ENCODE measurements at places on chromosomes 13 and 19.

DNA sequence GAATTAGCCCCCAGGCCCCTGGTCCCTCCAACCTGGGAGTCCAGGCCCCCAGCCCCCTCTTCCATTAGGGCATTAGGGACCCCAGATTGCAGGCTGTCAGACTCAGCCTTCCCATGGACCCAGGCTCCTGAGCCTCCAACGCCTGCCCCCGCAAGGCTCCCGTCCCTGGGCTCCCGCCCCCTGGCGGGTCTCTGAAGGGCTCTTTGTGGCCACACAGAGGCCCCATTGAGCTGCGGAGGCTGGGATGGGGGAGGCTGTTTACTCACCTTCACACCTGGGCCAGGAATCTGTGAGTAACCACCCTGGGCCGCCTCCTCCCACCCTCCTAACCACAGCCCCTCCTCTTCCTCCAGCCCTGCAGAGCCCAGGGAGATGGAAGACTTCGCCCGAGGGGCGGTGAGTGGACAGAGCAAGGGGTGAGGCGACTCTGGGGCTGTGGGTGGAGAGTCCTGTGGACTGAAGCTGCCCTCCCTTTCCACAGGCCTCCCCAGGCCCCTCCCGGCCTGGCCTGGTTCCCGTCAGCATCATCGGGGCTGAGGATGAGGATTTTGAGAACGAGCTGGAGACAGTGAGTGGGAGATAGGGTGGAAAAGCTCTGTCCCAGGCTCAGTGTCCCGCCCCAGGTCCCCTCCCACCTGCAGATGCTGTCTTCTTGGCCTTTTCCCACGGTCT lies 4.9 kb downstream of the ARHGEF1 start:
- DNase-seq = peak; percentile 84

DNA sequence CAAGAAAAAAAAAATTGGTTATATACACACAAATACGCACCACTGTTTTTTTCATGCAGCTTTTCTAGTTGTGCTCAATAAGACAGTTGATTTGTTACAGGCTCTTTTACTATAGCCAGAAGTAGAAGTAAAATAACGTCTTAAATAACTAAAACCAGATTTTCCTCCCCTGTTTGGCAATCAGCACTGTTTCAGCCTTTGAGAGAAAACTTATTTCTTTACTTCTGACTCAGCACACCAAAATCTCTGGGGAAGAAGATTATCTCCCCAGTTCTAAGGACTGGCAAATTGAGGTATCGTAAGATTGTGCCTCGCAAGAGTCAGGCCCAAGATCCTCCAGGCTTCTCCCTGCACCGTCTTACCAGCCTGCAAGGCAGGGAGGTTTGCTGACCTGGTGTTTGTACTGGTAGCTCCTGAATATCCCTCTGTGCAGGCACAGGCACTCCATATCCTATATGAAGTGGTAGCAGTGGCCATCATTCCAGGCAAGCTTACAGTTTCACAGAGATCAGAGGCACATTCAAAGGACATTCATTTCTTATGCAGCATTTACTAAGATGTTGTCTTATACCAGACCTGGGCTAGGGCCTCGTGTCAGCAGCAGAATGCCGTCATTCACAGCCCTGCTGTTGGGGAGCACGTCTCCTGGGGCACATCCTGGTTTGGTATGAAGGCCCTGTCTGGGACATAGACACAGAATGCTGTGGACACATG lies 268.2 kb downstream of the ZNF536 start:
- no peak for DNase-seq

DNA sequence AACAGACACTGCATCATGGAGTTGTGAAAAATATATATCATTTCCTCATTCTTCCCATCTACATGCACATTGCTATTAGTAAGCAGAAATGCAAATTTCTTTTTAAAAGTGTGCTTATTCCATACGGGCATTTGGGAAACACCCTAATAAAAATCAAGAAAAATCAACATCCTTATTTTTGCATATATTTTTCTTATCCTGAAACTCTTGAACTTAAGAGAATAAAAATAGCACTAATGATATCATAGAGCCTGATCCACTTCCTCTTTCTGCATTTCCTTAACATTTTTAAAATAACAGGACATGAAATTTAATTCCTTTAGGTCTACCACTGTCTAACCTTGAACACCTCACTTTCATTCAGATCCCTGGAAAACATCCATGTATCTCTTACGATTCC lies 123.3 kb downstream of the VWA8 start:
- no peak for DNase-seq

DNA sequence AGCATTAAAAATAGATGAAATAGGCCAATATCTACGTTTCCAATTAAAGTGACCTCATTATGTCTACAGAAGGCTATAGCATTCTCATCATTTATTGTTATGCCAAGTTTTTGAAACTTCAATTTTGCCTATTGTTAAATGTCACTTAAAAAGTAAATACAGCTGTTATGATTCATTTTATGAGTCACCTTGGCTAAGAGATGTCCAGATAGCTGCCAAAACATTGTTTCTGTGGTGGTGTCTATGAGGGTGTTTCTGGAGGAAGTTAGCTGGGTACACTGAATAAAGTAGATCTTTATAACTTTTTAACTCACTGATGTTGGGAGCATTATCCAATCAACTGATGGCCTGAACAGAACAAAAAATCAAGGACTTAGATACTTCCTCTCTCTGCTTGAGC lies 1209.7 kb upstream of the PCDH9 start:
- no peak for DNase-seq

DNA sequence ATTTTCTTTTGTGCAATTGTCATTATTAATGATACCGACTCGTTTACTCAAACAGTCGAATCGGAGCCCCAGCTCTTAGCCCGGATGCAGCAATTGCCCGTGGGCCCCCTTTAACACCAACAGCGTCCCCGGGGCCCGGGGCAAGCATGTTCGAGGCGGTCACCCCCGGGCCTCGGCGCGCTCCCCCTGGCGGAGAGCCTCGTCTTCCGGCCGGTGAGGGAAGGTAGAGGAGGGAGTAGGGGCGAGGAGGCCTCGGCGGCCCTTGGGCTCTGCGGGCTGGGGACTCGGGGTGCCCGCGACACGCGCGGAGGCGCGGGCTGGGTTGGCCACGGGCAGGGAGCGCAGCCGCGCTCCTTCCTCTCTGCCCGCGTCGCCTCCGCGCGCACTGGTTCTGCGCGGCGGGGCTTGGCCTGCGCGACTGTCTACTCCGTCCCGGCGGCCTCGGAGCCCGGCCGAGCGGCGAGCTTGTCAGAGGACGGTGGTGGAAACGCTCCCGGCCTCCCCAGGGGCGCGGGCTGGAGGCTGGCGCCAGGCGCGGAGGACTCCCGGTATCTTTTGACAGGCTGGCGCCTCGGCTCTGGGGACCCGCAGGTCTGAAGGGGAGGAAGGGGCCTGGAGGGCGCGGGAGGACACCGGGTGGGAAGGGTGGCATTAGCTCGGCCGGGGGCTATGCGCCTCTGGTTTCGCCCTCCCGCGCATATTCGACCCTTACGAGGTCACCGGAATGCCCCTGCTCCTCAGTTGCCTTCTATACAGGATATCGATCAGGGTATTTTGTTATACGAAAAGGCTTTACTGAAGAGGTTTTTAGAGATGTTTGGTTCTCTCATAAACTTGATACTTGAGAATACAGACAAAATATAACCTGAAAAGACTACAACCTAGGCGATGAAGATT lies 1.5 kb downstream of the BIVM start:
- peak; percentile 72 for DNase-seq

DNA sequence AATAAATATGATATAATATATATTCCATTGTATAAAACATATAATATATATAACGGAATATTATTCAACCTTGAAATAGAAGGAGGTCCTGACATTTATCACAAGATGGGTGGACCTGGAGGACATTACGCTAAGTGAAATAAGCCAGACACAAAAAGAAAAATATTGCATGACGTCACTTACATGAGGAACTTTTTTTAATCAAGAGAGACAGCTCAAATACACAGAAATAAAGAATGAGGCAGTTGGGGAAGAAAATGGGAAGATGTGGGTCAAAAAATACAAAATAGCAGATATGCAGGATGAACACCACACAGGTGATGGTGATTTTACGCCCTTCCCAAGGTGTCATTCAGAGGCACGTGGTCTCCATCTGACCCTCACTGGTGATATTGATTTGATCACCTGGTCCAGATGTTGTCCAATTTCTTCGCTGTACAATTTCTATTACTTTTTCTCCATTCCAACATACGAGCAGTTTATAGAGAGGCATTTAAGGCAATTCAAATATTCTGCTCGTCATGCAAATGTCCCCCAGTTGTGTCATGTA lies 513 bp upstream of the ZNF317 start:
- no peak for DNase-seq

Measured in stimulated activated CD4-positive, alpha-beta T cell treated with anti-CD3 and anti-CD28 coated beads, Interleukin-12 subunit alpha, Interleukin-12 subunit beta, amount 100 ng/mL, for 24 hours (primary cell).